Fibroblast of skin of right biceps (primary cell): ENCODE measurements at places on chromosomes 2 and 18.

GRCh38 chr2:236075802-236076201 lies 92.4 kb downstream of the GBX2 start:
- DNase-seq = no peak

- DNase-seq = no peak
Measured at GRCh38 chr2:167794554-167795255, 452.7 kb downstream of the STK39 start.

DNA sequence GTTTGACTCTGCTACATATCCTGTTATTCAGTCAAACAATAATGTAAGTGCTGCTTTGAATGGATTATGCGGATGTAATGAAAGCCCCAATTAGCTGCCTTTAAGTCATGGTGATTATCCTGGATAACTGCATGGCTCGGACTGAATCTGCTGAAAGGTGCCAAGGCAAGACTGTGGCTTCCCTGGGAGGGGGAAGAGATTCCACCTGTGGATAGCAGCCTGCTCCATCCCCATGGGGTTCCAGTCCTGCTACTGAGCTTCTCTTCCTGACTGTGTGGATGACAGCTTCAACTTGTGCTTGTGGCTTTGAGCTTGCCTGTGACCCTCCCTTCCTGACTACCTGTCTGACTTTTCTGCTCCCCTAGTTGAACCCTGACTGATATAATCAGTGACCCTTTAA lies 540.0 kb upstream of the GYPC start:
- no peak for DNase-seq

DNA sequence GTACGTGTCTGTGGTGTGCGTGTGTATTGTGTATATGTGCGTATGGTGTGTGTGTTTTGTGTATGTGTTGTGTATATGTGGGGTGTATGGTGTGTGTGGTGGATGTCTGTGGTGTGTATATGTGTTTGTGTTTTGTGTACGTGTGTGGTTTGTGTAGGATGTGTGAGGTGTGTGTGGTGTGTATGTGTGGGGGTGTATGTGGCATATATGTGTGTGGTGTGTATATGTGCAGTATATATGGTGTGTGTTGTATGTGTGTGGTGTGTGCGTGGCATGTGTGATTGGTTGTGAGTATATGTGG lies 101.3 kb downstream of the CLIP4 start:
- no peak for DNase-seq

- no peak for DNase-seq
Measured at GRCh38 chr18:7735196-7735595, 168.1 kb downstream of the PTPRM start.

DNA sequence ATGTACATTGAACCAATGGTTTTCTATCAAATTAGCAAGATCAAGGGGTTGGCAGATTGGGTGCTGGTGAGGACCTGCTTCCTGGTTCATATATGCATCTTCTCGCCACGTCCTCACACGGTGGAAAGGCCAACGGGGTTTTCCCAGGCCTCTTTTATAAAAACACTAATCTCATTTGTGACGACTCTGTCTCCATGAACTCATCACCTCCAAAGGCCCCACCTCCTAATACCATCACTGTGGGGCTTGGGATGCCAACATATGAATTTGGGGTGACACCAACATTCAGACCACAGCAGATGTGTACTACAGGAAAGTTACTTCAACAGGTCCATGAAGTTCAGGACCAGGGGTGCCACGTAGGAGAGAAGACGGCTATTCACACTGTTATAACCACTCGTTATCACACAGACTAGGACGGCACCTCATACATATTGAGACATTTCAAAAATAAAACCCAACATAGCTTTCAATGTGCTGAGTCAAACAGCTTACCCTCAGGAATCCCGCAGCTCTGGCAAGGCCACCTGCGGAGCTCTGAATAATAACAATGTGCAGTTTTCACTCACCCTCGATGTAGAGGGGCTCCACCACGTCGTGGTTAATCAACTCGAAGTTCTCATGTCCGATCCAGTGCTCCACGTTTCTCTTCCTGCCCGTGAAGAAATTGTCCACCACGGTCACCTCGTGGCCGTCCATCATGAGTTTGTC lies 49.3 kb downstream of the UXS1 start:
- no peak for DNase-seq

DNA sequence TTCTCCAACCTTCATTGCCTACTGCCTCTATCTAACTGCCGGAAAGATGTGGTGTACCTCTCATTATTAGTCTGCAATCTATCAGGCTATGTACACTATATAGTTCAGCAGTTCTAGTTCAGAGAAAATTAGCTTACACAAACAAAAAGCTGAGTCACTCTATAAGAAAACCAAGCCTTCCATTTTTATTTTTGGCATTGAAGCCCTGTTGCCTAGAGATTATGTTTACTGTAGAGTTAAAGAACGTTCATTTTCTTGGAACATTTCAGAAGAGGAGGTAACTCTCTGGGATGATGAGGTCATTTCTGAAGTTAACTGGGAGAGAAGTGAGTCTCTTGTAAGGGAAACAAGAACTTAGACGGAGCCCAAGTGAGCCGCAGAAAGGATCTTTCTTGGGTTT lies 133.5 kb downstream of the FAM124B start:
- peak; percentile 89 for DNase-seq

DNA sequence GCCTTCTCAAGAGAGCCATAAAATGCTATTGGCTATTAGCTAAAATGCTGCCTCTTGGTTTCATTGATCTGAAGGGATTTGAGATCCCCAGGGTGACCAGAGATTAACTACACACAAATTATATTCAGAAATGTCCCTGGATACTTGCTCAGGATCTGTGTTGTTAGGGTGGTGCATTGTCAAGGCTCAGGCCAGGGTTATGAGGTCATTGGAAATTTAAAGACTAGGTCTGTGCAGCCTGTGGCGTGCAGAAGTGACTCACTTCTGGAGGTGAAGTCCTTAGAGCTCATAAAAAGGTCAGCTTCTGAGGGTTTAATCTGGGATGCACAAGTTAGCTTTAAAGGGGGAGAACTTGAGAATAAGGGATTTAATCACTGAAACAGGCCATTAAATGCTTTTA lies 23.5 kb downstream of the LRRTM1 start:
- DNase-seq = no peak

DNA sequence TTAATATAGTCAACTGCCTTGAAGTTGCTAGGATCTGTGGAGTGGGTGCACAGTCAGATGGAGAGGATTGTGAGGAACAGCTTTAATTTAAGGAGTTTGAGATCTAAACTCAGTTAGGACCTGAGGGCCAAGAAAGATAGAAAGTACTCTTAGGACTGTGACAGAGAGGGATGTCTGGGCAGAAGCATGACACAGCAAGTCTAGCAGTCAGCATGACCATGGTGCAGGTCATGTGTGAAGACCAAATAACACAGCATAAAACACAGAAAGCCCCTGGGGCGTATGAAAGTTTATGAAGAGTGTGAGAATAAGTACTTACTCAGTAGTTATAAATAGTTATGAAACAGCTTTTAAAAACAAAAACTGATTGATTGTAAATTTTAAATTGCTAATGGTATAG lies 107.2 kb downstream of the GALNT1 start:
- no peak for DNase-seq

DNA sequence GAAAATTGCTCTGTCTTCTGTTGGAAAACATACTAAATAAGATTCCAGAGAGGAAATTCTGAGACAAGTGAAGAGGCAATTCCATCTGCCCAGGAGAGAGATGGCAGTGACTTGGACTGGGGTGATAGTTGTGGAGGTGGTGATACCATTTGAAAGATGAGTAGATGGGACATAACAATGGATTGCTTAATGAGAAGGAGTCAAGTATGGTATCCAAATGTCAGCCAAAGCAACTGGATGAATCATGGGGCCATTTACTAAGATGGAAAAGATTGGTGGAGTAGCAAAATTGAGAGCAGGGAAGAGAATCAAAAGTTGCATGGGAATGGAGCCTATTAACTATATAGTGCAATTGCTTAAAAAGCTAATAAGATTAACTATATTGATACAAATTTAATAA lies 222.1 kb downstream of the ETAA1 start:
- DNase-seq = no peak
